Cerebellum (tissue), 4 donors: ENCODE measurements at places on chromosomes 3 and 15. TPM values are rescaled to one million over a fixed set of nuclear protein-coding genes. Genes with fewer than 3 reads are reported as not detected.

Gene CHST13
- not detected for total RNA-seq

Gene NANOGP8
- total RNA-seq = 0.91 TPM

Gene CLSTN2
- total RNA-seq = 26.9 TPM

Gene TOMM70
- 68.3 TPM for total RNA-seq

Gene LDHAL6B
- total RNA-seq = not detected

Gene CX3CR1
- total RNA-seq = 7.9 TPM

Gene PCOLCE2
- total RNA-seq = 12.6 TPM

Gene SEMA5B
- total RNA-seq = 24.8 TPM

Gene GOLGA8S
- total RNA-seq = 0.18 TPM

Gene SRGAP3
- 130 TPM for total RNA-seq

Gene CCR8
- not detected for total RNA-seq
